ENCODE measurements at places on chromosomes 13 and 19.

- no peak for ATAC-seq
Measured at GRCh38 chr19:55109527-55110291, 7.7 kb downstream of the PPP1R12C start.

DNA sequence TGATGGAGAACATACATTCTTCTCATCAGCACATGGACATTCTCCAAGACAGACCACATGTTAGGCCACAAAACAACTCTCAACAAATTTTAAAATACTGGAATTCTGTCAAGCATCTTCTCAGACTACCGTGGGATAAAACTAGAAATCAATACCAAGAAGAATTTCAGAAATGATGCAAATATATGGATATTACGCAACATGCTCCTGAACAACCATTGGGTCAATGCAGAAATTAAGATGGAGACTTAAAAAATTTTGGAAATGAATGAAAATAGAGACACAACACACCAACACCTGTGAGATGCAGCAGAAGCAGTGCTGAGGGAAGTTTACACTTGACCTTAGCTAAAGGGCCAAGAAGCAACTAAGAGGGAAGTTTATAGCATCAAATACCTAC, 162.8 kb downstream of the CACNA1A start:
- ATAC-seq, result no peak

- ATAC-seq, result no peak
Measured at GRCh38 chr13:93927431-93927830, 552.1 kb downstream of the DCT start.

GRCh38 chr13:94706101-94706842, 6.1 kb downstream of the SOX21 start:
- no peak for ATAC-seq

All from motor neuron (in vitro differentiated cells).